Left renal pelvis (tissue), 4 donors: ENCODE measurements at places on chromosomes 4 and X.

DNA sequence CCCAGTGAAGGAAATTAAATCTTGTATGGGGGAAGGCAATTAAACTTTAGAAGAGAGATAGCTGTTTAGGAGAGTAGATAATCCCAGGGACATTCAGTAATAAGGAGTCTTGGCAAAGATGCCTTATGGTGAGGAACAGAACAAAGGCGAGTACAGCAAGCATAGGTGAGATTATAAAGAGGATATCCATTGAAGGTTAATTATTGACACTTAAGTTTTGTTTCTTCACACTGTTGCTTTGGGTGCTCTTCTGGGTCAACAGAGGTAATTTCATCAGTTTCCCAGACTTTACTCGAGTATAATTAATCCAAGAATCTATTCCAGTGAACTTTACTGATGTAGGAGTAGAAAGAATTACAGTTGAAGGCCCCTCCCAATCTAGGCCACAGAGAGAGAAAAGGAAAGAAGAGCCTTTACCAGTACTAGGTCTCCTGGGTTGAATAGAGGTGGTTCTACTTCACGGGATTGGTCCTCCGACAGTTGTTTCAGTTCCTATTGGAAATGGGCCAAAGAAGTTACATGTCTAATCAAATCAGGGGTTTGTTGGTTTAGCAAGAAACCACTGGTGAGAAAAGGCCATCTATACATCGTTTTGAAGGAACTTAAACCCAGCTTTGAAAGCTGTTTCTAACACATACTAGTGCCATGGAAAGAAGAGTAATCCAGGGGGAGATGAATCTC is 27.2 kb downstream of the EPGN start:
- DNase-seq = no peak

DNA sequence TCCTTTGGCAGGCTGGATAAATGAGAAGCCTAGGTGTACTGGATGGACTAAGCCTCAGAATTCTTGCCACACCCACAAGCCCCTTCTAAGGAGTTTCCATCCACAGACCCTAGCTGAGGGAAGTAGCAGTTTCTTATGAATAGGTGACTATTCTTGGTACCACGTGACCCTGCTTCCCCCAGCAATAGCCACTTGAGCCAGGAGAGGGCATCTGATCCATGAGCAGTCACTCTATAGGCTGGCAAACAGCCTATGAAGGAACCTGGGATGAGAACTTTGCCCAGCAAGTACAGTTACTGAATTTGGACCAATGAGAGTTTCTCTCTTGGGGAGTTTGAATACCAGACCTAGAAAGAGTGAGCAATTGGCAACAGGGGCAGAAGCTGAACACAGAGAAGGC is 84.0 kb downstream of the RTL9 start:
- no peak for DNase-seq

DNA sequence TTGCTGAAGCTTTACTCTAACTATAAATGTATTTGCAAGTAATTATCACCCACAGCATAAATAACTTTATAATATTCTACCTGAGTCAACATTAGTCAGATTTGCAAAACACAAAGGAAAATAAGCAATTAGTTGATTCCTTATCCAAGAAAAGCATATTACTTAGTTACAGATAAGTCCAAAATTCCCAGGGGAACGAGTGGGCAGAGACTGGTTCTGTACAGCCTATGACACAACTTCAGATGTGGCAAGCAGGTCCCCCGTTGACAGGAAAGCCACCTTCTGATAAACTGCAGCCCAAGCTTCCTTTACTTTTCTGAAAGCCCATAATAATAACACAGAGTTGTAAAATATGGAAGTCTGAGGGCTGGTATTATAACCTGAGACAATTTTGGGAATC is 62.4 kb upstream of the NDP start:
- DNase-seq = no peak

DNA sequence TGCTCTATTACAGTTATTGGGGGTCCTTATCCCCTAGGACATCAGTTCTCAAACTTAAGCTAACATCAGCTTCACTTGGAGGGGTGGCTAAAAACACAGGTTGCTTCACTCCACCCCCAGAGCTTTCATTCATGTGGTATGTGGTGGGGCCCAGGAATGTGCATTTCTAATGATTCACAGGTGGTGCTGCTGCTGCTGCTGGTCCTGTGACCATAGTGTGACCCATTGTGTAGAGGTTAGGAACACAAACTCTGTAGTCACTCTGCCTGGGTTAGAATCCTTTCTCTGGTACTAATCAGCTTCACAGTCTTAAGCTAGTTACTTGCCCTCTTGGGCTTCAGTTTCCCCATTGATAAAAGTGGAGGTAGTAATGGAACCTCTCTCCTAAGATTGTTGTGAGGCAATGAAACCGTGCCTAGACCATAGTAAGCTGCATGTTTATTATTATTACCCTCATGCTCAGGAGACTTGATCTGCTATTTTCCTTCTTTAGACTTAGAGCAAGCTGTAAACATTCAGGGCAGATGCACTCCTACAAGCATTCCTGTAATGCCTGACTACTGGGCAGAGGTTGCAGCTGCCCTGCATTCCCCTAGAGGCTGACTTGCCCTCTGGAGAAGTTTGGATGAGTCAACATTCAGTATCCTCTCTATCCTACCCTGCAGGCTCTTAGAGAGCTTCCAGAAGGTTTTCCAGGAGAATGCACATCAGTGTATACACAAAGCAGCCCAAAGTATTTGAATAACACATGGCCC is 94.1 kb upstream of the ACSL4 start:
- no peak for DNase-seq

GRCh38 chrX:109720947-109721346 is 12.1 kb downstream of the ACSL4 start:
- no peak for DNase-seq

DNA sequence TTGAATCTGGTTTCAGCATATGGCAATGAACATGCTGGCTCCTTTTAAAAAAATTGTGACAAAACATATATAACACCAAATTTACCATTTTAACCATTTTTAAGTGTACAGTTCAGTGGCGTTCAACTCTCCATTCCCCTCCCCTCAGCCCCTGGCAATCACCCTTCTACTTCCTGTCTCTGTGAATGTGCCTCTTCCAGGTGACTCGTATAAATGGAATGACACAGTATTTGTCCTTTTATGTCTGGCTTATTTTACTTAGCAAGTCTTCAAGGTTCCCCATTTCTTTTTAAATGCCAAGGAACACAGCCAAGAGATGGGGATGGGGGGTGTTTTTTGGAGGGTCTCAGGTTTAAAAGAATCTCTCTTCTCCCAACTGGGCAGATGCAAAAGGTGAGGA is 35.4 kb upstream of the BCLAF3 start:
- DNase-seq = no peak

DNA sequence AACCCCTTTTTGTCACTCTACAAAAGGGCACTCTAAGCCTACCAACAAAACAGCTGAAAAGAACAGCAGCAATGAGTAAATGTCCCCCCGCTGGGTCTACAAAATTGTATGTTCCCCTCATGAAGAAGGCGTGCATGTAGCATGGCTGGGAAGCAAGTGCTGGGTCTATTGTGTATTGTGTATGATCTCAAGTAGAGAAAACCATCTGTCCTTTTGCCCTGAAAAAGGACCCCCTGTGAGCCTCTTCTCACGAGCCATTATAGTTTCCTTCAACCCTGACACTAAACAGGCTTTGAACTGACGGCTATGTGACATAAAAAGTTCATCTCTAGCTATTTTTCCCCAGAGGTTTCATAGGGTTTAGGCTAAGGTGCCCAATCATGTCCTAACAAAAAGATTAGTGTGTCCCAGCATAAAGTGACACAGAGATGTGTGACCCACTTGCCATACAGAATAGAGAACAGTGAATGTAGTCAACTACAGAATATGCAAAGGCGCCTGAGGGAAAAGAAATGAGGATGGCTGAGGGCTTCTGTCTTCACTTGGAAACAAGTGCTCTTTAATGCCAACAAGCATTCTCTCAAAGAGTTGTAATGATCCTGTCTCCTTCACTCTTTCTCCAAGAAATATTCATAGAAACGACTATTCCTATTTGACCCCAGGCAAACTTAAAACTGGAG is 27.3 kb downstream of the COL25A1 start:
- DNase-seq = no peak

DNA sequence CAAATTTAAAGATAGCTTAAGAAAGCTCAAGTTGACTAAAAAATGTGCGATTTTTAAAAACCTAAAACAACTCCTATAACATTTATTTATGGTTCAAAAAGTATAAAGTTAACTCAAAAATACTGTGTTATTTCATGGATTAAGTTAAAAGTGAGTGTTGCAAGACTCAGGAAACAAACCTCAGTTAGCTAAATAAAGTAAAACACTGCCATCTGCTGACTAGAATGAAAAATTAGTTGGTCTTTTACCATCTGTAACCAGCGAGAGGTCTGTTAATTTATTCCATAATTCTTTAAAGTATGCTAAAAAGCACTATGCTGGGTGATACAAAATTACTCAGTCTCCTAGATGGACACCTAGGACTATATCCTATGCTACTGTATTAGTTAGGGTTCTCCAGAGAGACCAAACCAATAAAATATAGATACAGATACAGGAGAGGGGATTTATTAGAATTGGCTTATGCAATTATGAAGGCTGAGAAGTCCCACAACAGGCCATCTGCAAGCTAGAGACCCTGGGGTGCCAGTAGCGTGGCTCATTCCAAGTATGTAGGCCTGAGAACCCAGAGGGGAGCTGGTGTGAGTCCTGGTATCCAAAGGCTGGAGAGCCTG is 4.9 kb upstream of the WDFY3 start:
- no peak for DNase-seq

GRCh38 chrX:108221301-108221864 is 129.8 kb downstream of the ATG4A start:
- no peak for DNase-seq

DNA sequence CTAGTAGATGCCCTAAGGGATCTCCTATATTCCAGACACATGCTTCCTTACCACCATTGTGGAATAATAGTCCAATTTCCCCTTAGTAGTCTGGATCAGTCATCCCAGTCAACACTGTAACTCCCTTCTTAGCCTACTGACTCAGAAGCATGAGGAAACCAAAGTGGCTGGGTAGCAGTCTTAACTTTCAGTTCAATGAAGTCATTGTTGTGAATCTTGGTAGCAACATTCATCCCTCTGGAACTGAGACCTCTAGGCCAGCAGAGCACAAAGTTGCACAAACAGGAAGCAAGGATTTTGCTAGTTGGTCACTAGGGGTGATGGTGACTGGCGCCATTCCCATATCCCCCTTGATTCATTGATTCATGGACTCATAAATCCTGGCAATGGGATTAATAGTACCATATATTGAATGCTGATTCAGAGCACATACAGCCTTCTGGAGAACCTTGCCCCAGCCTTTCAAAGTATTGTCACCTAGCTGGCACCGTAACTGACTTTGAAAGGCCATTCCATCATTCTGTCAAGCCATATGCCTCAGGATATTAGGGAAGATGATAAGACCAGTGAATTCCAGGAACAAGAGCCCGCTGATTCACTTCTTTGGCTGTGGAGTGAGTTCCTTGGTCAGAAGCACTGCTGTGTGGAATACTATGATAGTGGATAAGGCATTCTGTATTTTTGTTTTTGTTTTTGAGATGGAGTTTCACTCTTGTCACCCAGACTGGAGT is 19.7 kb upstream of the GPAT3 start:
- DNase-seq = no peak

DNA sequence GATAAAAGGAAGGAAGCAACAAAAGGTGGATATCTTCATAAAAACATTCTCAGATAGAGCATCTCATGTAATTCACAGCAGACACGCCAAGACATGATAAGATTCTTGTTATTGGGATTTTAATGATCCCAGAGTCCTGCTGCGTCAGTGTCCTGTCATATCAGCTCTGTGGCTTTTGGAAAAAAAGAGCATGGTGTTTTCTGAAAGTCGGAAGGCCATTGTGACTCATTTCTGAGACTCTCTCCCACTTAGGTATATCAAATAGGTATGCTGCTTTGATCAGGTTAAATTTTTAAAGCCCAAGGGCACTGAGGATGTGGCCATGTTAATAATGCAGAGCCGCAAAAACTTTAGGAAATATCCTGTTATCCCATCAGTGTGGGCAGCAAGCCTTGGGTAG is 481.0 kb downstream of the KCNIP4 start:
- DNase-seq = no peak

- DNase-seq = no peak
Measured at GRCh38 chr4:3044870-3045819, 29.2 kb downstream of the HTT-AS start.

- no peak for DNase-seq
Measured at GRCh38 chr4:109877400-109877799, 29.5 kb downstream of the LRIT3 start.

DNA sequence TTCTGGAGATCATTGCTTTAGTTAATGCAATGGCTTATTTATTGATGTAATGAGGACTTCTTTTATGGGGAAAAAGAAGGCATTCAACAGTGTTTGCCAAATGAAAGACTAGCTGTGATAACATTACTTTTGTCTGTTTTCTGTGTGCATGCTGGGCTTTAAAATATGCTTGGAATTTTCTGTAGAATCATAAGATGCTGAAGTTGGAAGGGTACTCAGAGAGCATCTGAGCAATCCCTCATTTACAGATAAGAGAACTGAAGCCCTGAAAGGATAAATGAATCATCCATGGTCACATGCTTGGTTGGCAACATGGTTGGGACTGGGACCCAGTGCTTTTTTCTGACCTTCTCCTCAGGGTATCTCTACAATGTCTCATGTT is 31.4 kb upstream of the PITX2 start:
- no peak for DNase-seq

- no peak for DNase-seq
Measured at GRCh38 chrX:3465017-3465416, 118.6 kb upstream of the MXRA5 start.

DNA sequence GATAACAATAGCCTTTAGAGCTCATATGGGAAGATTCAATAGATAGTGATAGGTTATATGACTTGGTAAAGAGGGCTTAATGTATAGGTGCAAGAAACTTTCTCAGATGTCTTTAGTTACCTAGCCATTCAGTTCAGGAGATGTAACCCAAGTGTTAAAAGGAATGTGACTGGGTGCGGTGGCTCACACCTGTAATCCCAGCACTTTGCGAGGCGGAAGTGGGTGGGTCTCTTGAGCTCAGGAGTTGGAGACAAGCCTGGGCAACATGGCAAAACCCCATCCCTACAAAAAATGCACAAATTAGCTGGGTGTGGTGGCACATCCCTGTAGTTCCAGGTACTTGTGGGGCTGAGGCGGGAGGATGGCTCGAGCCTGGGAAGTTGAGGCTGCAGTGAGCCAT is 7.9 kb downstream of the TET2 start:
- no peak for DNase-seq

DNA sequence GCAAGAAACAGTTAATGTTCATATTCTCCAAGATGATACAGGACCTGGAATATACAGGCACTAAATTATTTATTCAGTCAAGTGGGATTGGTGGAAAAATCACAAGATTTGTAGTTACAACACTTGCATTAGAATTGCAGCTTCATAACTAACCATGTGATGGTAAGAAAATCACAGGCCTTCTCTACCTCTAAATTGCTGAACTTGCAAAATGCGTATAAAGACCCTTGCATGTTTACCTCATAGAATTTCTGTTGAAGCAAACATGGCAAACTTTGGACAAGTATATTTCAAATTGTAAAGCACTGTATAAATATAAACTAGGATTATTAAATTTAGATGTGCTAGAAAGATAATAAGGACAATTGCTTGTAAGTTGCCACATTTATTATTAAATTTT is 215.1 kb downstream of the TMA16 start:
- DNase-seq = no peak
